ENCODE measurements at places on chromosomes 12 and 14.

- H3K4me1 ChIP-seq: no peaks in the 10 kb centered on the region
- H3K4me3 ChIP-seq: no peak overlapping the region
Observed at GRCh38 chr14:35819591-35820540, 6.3 kb upstream of the BRMS1L start.

GRCh38 chr14:67162385-67162784 lies 26.9 kb upstream of the GARIN2 start:
- no peak overlapping the region for H3K4me3 ChIP-seq
- H3K27ac ChIP-seq: no peak overlapping the region
- peaks cover 1% of the 10 kb centered on the region for H3K4me1 ChIP-seq
- no peak for DNase-seq
- H3K36me3 ChIP-seq: no peaks in the 10 kb centered on the region

GRCh38 chr12:123120452-123121166 lies 30.3 kb downstream of the PITPNM2 start:
- no peaks in the 10 kb centered on the region for H3K36me3 ChIP-seq
- H3K27ac ChIP-seq: no peak overlapping the region
- H3K4me1 ChIP-seq: no peaks in the 10 kb centered on the region
- H3K4me3 ChIP-seq: no peak overlapping the region
- no peak for DNase-seq
- peaks cover 7% of the 10 kb centered on the region for H3K27me3 ChIP-seq

GRCh38 chr14:77045238-77046162 lies 17.0 kb upstream of the IRF2BPL start:
- no peak overlapping the region for H3K4me3 ChIP-seq
- H3K36me3 ChIP-seq: no peaks in the 10 kb centered on the region
- no peaks in the 10 kb centered on the region for H3K27me3 ChIP-seq
- H3K27ac ChIP-seq: no peak overlapping the region
- DNase-seq: no peak

DNA sequence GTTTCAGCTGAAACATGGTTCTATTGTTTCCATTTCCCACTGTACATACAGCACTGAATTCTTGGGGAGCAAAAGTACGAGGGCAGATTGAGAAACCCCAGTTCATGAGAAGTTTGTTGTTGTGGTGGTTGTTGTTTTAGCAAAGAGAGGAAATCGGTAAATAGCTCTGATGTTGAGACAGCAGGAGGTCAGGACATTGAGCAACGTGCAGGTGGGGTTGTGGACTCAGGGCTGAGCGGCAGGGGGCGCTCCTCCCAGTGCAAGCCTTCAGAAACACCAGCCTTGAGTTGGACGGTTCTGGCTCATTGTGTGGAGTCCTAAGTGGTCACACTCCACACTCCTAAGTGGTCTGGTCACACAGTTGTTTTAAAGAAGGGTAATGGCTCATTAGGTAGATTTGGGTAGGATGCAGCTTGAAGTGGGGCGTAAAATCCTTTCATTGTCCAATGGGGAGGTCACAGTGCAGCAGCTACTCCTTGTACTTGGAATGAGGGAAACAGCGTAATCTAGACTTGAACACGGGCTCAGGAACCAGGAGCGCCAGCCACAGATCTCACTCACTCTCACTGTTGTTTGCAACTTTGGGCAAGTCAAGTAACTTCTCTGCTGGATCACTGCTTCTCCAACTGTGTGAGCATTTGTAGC lies 14.5 kb upstream of the PWP1 start:
- H3K27ac ChIP-seq: no peak overlapping the region
- H3K4me1 ChIP-seq: no peaks in the 10 kb centered on the region
- H3K4me3 ChIP-seq: no peak overlapping the region
- peaks cover 14% of the 10 kb centered on the region for H3K27me3 ChIP-seq

DNA sequence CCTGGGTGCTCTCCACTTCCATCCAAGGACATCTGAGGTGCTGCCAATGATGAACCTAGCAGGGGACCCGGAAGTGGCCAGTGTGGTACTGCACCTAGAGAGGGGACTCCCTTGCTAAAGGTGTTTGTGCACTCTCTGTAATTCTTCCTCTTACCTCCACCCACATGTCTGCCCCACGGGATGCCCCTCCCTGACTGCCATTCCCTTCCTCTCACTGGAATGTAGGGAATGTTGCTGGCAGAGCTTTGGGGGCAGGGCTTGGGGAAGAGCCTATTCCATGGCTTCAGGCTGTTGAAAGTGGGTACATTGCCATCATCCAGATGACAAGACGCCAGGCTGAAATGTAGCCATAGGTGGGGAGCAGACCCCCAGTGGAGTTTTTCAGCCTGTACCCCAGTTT lies 153.2 kb downstream of the SMOC1 start:
- peaks cover 16% of the 10 kb centered on the region for H3K4me1 ChIP-seq
- H3K27ac ChIP-seq: no peak overlapping the region
- no peak for DNase-seq
- H3K36me3 ChIP-seq: no peaks in the 10 kb centered on the region

- no peak for DNase-seq
- H3K4me1 ChIP-seq: peaks cover 7% of the 10 kb centered on the region
- no peak overlapping the region for H3K27ac ChIP-seq
- no peak overlapping the region for H3K4me3 ChIP-seq
Observed at GRCh38 chr14:89651805-89652204, 234.8 kb upstream of the FOXN3 start.

DNA sequence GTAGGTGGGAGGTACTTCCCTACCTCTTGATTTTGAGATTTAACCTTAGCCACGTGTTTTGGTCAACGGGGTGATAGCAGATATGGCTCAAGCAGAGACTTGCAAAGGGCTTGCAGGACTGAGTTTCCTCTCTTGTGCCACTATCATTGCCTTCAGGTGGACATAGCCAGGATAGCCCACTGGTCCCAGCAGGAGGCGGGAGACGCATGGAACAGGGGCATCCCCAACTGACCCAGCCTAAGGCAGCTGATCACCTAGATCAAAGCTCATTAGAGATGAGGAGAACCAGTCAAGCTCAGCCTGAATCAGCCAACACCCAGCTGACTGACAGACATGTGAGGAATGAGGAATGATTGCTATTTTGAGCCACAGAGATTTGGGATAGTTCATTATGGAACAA lies 49.6 kb downstream of the CALM1 start:
- no peak overlapping the region for H3K4me3 ChIP-seq
- DNase-seq: no peak
- no peak overlapping the region for H3K27ac ChIP-seq
- peaks cover 8% of the 10 kb centered on the region for H3K27me3 ChIP-seq

DNA sequence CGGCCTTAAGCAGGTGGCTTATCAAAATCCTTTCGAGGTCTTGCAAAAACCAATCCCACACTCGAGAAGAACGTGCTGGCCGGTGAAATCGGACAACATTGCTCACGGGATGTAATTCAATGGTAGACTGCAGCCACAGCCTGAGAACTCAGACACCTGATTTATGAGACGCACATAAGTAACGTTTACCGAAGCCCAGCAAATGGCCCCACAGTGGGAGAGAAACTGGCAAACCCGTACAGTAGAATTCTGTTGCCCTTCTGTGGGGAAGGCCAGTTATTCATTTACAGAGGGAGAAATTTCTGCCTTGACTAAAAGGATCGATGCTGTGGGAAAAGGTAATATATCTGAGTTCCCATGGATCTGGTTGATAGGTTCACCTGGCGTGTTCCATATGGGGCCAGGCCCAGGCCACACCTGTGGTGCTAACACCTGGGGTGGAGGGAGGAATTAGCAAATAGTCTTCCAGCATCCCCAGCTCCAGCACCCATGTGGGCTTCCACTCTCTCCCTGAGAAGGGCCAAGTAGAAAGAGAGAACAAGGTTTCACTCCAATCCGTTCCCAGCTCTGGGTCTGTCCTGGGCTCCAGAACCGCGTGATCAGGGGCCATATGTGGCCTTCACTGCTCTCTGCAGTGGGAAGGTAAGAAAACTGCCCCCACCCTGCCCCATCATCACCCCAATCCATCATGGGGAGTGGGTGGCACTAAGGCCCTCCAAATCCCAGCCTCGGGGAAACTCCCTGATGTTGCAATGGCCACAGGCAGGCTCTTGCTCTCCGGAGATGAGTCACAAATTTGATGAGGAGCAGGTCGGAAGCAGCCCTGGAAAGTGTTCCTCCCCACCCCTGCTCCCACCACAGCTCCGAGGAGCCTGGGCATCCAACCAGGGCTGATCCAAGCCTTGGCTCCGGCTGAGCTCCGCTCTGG lies 12.7 kb downstream of the BDKRB1 start:
- peaks cover 2% of the 10 kb centered on the region for H3K36me3 ChIP-seq
- DNase-seq: no peak
- peak overlapping the region; percentile 49 for H3K27ac ChIP-seq
- peaks cover 15% of the 10 kb centered on the region for H3K4me1 ChIP-seq
- peak overlapping the region; percentile 55 for H3K4me3 ChIP-seq

GRCh38 chr12:90851800-90852718 lies 102.9 kb downstream of the CCER1 start:
- peak overlapping the region; percentile 19 for H3K4me3 ChIP-seq
- peaks cover 29% of the 10 kb centered on the region for H3K4me1 ChIP-seq
- H3K27ac ChIP-seq: peak overlapping the region; percentile 3
- no peaks in the 10 kb centered on the region for H3K27me3 ChIP-seq

DNA sequence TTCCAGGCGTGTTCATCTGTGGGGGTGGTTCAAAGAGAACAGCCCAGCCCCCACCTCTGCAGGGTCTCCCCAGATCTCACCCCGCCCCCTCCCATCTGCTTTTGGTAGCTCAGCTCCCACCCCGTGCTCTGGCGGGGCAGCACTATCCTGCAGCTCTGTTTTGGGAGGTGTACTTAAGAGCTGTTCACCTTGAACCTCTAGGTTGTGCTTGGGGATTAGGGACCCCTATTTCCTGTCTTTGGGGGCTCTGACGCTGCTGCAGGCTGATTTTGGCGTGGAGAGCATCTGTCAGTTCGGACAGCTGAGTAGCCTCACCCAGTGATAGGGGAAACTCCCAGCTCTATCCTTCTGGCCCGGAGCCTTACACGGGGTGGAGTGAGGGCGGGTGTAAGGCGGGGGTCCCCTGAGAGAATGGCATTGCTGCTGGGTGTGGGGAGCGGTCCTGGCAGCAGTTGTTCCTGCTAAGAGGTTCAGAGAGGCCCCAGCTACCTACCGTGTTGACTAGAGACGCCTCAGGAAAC lies 765 bp downstream of the TMEM120B start:
- H3K4me1 ChIP-seq: peaks cover 19% of the 10 kb centered on the region
- no peak for DNase-seq
- no peaks in the 10 kb centered on the region for H3K27me3 ChIP-seq
- peak overlapping the region; percentile 95 for H3K4me3 ChIP-seq
- H3K27ac ChIP-seq: peak overlapping the region; percentile 66
- H3K36me3 ChIP-seq: peaks cover 2% of the 10 kb centered on the region

DNA sequence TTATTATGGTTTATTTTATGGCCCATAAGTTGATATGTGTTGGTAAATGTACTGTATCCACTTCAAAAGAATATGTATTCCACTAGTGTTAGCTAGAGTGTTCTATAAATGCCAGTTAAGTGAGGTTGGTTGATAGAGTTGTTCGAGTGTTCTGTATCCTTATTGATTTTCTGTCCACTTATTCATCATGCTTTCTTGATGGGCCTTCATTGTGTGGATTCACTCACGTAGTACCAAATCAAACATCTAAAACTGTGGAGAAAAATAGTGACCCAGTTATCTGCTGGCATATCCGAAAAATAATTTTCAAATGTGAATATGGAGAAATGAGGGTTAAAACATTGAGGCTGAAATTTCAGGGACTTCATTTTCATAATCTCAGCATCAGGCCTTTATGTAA lies 230.4 kb downstream of the TRHDE start:
- no peaks in the 10 kb centered on the region for H3K36me3 ChIP-seq
- peaks cover 2% of the 10 kb centered on the region for H3K4me1 ChIP-seq
- H3K4me3 ChIP-seq: no peak overlapping the region

DNA sequence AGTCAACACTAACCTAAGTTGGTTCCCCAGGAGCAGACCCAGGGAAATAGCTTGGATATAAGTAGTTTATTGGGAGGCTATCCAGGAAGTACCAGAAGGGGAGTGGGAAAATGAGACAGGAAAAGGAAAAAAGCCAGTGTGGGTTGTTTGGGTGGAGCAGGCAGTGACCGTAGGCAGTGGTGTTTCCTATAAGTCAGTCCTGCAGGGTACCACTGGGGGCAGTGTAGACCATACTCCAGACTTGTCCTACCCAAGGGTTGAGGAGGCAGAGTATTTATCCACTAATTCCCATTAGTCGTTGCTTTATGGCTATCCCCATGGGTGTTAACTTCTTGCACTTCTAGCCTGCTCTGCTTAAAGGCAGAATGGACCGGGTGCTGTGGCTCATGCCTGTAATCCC lies 6.4 kb upstream of the CCDC60 start:
- H3K36me3 ChIP-seq: no peaks in the 10 kb centered on the region
- no peak overlapping the region for H3K4me3 ChIP-seq
- H3K27ac ChIP-seq: no peak overlapping the region
- H3K4me1 ChIP-seq: peaks cover 2% of the 10 kb centered on the region
- no peak for DNase-seq

DNA sequence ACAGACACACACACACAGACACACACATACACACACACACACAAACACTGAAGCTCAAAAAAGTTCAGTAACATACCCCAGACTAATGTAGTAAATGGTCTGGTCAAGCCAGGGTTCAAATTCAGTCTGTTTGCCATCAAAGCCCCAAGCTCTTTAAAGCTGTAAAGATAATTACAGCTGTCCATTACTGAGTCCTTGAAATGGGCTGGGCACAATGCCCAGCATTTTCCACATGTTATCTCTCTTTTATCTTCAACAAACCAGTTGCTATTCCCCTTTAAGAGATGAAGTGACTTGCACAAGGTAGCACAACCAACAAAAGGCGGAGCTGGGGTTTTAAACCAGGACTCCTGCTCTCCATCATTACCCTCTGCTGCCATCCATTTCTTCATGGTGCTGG lies 7.6 kb upstream of the UNC119B start:
- H3K4me3 ChIP-seq: no peak overlapping the region
- DNase-seq: no peak
- no peaks in the 10 kb centered on the region for H3K4me1 ChIP-seq

- H3K4me3 ChIP-seq: no peak overlapping the region
- no peak overlapping the region for H3K27ac ChIP-seq
- no peak for DNase-seq
- peaks cover 13% of the 10 kb centered on the region for H3K27me3 ChIP-seq
Observed at GRCh38 chr12:104218935-104219334, 3.4 kb downstream of the TXNRD1 start.

DNA sequence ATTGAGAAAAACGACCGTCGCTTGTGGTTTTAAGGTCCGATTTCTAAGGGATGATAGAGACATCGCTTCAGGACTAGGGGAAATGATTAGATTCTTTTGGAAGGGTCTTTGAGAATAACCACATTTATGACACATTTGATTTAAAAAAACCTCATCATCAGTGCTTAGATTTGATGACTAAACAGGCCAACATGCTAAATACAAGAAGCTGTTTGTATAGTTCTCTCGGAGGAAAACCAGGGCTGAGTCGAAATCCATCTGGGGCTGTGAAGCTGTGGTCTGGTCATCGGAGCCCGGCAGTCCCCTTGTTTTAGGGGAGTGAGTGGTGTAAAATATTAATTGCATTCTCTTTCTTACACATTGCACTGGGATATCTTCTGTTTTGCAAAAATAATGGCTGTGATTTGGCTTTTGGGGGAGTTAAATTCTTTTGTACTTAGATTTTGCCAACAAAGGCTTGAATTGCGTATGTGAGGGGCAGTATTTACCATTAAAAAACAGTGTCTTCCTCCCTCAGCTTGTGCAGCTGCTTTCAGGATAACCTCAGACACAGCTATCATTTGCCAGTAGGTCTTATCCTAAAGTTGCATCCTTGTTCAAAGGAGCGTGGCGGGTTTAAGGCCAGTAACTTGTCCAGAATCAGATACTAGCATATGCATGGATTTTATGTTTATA lies 550 bp downstream of the GNG2 start:
- H3K4me1 ChIP-seq: peaks cover 14% of the 10 kb centered on the region
- peak overlapping the region; percentile 65 for H3K4me3 ChIP-seq
- no peaks in the 10 kb centered on the region for H3K36me3 ChIP-seq
- no peak for DNase-seq

GRCh38 chr12:52949413-52950331 lies 754 bp downstream of the KRT18 start:
- H3K36me3 ChIP-seq: peaks cover 27% of the 10 kb centered on the region
- H3K27me3 ChIP-seq: no peaks in the 10 kb centered on the region
- peak overlapping the region; percentile 98 for H3K4me3 ChIP-seq
- peaks cover 64% of the 10 kb centered on the region for H3K4me1 ChIP-seq
